ENCODE measurements at places on chromosomes 5 and 9. TPM values are rescaled to one million over a fixed set of nuclear protein-coding genes. Genes with fewer than 3 reads are reported as not detected.

TTC23L gene
- total RNA-seq = not detected

LCN12 gene
- total RNA-seq = not detected

ATP10B gene
- not detected for total RNA-seq

NUDT12 gene
- 4.0 TPM for total RNA-seq

LOX gene
- 18.3 TPM for total RNA-seq

DBH gene
- not detected for total RNA-seq

NEUROG1 gene
- total RNA-seq = not detected

CEP120 gene
- 10.4 TPM for total RNA-seq

CCL28 gene
- 1.8 TPM for total RNA-seq

TNIP1 gene
- 119 TPM for total RNA-seq

AMBP gene
- not detected for total RNA-seq

SLC46A2 gene
- total RNA-seq = not detected

AFAP1L1 gene
- 72.3 TPM for total RNA-seq

MOCS2 gene
- 45.8 TPM for total RNA-seq

TLX3 gene
- not detected for total RNA-seq

RLN1 gene
- not detected for total RNA-seq

SLC6A19 gene
- total RNA-seq = not detected

SCGB3A1 gene
- not detected for total RNA-seq

CCDC187 gene
- total RNA-seq = not detected

LTC4S gene
- total RNA-seq = not detected

NTNG2 gene
- not detected for total RNA-seq

RANBP3L gene
- total RNA-seq = not detected

ESM1 gene
- total RNA-seq = 463 TPM

QRFP gene
- total RNA-seq = not detected

SCGB3A2 gene
- not detected for total RNA-seq

OR1J2 gene
- total RNA-seq = not detected

HOMER1 gene
- total RNA-seq = 1.8 TPM

RMI1 gene
- total RNA-seq = 5.7 TPM

ARID3C gene
- not detected for total RNA-seq

DDX4 gene
- total RNA-seq = not detected

PRDM12 gene
- not detected for total RNA-seq

PHF24 gene
- not detected for total RNA-seq

NFX1 gene
- total RNA-seq = 14.4 TPM

PCDHGA3 gene
- 0.49 TPM for total RNA-seq

SPATA31C1 gene
- total RNA-seq = not detected

PCDHGB7 gene
- total RNA-seq = 3.1 TPM

SLC2A6 gene
- total RNA-seq = 57.0 TPM

AHRR gene
- 17.8 TPM for total RNA-seq

PCSK1 gene
- total RNA-seq = 2.8 TPM

SIT1 gene
- not detected for total RNA-seq

C5orf52 gene
- not detected for total RNA-seq

INSL6 gene
- total RNA-seq = not detected

NOL8 gene
- total RNA-seq = 20.2 TPM

DND1 gene
- total RNA-seq = 0.10 TPM

SNAPC3 gene
- 21.4 TPM for total RNA-seq

GZMA gene
- not detected for total RNA-seq

KCNMB1 gene
- total RNA-seq = not detected

KIF4B gene
- under 0.01 TPM for total RNA-seq

PIP5K1B gene
- not detected for total RNA-seq

CNTNAP3 gene
- 3.3 TPM for total RNA-seq

RGP1 gene
- 11.1 TPM for total RNA-seq

DIRAS2 gene
- not detected for total RNA-seq

PFN3 gene
- not detected for total RNA-seq

ANKRD20A1 gene
- not detected for total RNA-seq

EXOSC2 gene
- 37.8 TPM for total RNA-seq

TRAF1 gene
- 4.6 TPM for total RNA-seq

PCDHGB1 gene
- total RNA-seq = 0.60 TPM

PCDHB15 gene
- total RNA-seq = 0.15 TPM

TAS2R1 gene
- not detected for total RNA-seq

ANKRD55 gene
- total RNA-seq = 2.3 TPM
